ENCODE measurements at places on chromosomes 13 and 19.

DNA sequence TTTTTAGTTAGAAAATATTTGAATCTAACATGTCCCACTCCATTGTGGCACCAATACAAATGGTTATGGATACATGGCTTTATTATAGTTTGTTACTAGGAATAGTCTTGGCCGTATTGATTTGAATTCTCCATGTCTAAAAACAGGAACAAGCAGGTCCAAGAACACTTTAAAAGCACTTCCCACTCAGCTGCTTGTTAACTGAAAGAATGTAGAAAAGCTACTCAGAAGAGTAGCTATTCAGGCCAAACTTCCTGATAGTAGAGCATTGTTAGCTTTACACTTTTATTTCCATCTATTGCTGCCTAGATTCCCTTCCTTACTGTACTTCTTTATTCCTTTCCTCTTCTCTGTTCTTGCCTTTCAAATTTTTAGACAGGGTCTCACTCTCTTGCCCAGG lies 6.9 kb downstream of the PIBF1 start:
- DNase-seq, result no peak

DNA sequence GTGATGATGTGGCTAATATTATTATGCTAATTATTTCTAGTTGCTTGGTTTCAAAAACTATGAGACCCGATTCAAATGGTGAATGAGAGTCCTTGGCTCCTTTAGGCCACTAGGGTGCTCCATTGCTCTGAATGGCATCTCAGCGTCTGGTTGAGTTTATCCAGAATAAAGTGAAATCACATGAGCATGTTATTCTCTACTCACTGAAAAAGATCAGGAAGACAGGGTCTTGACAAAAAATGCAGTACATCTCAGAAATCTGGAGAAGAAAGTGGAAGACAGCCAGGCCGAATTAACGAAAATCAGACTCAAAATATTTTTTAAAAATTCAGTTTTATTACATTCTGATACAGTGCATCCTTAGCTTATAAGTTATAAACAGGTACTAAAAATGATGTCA lies 516.2 kb downstream of the MYO16 start:
- DNase-seq, result peak; percentile 74

- peak; percentile 14 for DNase-seq
These were observed 131.8 kb downstream of the KCTD12 start for GRCh38 chr13:76754414-76754813.

- no peak for DNase-seq
These were observed 7.4 kb downstream of the CFD start for GRCh38 chr19:866769-867300.

- no peak for DNase-seq
These were observed 72.8 kb downstream of the EFNB2 start for GRCh38 chr13:106462710-106463109.
